ENCODE measurements at places on chromosomes 11 and 22.

GRCh38 chr11:79400206-79400605, 40.6 kb downstream of the TENM4 start:
- DNase-seq, result no peak

GRCh38 chr11:118109231-118109630, 22.5 kb upstream of the SMIM35 start:
- no peak for DNase-seq

DNA sequence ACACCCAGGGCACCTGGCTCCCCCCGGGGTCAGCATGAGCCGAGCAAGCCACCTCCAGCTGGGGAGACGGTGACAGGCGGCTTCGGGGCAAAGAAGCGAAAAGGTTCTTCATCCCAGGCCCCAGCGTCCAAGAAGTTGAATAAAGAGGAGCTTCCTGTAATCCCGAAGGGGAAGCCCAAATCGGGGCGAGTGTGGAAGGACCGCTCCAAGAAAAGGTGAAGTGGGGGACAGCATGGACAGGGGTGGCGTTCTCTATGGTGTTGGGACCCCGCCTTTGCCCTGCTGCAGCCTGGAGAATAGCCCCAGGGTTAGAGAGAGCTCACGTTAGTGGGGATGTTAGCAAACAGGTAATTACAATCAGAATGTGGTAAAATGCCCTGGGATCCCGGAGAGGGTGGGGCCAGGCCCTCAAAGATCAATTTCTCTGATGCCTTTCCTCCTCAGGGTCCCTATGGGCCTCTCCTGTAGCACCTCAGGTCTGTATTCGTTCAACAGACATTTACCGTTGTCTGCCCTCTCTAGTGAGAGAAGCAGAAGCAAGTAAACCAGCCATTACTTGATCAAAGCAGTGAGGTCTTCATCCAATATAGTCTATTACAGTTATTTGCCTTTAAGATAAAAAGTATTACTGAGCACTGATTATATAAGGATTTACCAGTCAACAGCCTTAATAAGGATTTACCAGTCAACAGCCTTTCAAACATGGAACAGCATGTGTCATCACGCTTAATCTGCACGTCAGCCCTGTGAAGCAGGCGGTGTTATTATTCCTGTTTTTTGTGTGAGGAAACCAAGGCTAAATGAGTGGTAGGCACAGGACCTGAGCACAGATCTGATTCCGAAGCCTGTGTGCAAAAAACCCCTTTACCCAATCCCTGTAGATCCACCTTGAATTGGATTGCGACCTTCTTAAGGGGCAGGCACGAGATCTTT, 1.0 kb downstream of the CCDC86 start:
- DNase-seq, result no peak

GRCh38 chr11:611001-611996, 4.5 kb downstream of the IRF7 start:
- DNase-seq, result no peak

DNA sequence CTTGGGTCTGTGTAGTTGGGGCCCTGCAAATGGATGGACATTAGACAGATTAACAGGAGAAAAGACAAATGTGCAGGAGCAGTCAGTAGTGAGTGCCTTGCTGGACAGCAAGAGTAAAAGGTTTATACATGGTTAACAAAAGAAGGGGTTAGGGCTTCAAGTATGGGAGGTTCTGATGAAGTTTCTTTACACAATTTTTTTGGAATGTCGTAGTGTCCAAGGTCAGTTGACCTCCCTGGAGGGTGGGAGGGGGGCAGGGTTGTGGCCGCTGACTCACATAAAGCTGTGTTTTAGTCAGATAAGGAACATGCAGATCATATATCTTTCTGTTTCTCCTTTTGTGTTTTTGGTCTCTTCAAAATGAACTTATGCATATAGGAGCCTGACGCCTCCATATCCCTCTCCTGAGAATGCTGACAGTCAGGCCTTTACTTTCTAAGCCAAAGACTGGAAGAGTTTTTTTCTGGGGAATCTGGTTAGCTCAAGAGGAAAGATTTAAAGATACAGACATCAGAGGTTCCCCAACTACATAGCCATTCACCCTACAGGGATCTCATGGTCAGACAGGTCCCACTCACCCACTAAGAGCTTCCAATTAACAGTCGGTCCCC, 134.3 kb downstream of the NECTIN1 start:
- DNase-seq, result no peak

DNA sequence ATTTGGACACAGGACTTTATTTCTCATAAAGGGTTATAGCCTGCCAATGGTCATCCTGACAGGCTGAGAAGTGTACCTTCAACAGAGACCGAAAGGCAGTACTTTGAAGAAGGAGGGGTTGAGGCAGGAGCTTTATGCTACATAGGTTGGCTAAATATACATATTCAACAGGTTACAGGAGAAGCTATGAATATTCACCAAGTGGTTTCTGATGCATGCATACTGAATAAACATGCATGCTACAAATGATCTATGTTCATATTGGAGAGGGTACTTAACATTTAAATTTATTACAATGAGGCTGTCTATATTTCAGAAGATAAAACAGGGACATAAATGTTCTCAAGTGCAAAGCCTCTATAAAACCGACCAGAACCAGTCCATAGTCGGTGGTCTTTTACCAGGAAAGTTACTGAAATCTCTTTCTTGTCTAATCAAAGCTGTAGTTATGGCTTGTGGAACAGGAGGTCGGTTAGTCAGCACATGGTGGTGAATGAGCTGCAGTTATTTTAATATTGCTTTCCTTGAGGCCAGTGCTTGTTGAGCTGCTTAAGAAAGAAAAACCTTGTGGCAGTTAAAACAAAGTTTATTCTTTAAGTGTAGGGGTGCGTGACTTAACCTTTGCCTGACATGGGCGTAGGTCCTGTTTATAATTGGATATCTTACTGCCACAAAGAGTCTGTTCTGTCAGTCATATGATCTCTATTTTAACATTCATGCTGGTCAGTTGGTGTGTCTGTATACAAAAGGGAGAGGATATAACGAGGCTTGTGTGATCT, 19.5 kb downstream of the CNTF start:
- no peak for DNase-seq

GRCh38 chr11:124170801-124171586, 12.2 kb upstream of the OR10D3 start:
- DNase-seq, result no peak

DNA sequence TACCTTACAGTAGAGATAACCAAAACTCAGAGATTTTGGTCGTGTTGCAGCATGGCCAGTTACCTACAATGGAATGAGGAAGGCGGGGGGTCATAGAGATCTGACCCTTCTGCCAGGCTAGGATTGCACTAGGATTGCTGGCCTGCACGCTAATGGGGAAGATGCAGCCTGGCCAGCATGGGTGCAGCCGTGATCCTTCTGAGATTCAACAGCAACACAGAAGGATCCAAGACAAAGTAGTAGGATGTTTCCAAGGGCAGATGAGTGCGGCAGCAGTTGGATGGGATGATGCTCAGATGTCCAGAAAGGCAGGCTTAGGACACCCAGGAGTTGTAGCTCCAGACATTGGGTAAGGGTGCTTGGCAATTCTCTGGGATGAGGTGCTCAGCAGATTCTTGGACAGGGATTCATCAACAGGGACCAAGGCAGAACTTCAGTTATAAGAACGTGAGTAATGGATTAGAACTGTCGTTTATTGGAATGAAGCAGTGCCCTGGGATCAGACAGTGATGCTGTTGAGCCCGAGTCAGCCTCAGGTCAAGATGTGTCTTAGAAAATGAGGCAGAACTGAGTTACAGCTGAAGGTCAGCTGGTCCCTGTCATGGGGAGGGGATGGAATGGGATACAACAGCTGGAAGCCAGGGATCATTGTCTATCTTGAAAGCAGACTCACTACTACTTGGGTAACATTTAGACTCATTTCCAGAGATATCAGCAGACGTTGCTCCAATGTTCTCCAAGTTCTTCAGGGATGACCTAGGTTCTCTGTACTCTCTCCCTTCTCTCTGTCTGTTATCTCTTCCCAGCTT, 71.0 kb downstream of the PARVA start:
- DNase-seq, result no peak

DNA sequence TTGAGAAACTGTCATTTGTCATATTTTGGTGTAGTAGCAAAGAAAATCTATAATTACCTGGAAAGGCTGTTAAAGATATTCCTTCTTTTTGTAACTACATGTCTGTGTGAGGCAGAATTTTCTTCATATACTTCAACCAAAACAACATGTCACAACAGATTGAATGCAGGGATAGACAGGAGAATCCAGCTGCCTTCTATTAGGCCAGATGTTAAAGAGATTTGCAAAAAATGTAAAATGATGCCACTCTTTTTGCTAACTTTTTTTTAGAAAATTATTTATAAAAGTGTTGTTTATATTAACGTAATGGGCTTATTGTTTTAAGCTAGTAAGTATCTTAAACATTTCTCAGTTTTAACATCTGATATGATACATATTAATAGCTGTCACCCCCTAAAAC, 12.7 kb downstream of the DGKZ start:
- no peak for DNase-seq

- no peak for DNase-seq
Measured at GRCh38 chr11:66151273-66151672, 81.2 kb downstream of the PACS1 start.

DNA sequence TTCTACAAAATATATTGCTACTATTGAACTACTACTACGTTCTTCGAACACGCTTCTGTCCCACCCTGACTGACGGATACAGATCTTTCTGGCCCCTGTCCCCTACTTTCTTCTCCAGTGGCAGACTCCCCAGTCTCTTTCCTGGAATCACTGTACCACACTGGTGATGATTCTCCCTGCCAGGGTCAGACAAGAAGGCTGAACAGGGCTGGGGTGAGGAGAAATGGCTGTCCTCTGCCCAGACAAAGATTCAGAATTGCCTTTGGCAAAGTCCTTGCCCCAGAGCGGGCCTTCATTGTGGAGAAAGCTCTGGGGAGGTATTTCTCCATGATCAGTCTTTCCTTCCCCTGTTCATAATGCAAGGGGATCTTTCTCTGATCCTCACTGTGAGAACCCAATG, 1417.1 kb downstream of the BRD1 start:
- DNase-seq, result no peak

GRCh38 chr11:41040474-41040873, 419.0 kb downstream of the LRRC4C start:
- no peak for DNase-seq

DNA sequence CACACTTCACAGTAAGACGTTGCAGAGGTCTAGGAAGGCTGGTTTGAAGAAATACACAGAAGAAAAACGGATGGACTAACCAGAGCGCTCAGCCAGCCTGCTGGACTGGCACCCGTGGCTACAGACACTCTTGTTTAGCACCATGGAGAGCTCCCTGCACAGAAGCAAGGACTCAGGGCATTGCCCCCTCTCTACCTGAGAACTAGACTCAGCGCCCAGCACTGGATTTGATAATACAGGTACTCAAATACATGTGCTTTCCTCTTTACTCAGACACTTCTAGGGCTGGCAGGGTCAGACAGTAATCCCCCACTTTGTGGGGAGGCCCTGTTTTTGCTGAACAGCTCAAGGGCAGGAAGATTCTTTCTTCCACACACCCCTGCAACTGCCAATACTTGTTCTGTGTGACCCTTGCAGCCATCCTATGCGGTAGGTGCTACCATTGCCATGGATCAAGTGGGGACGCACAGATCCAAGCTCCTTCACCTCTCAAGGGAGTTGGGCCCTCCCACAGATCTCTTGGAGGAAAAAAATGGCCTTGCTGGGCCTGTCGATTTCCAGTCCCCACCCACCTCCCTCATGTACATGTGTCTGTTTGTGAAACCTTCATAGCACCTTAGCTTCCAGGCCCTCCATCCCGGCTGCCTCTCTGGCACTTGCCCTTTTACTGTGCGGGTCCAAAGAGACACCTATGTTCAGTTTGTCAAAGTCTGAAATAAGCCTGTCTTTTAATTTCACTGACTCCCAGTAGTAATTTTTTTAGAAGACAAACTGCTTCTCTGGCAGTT, 5.1 kb upstream of the P2RX6 start:
- no peak for DNase-seq

GRCh38 chr11:64121663-64122410, 44.1 kb downstream of the MACROD1 start:
- DNase-seq, result no peak

DNA sequence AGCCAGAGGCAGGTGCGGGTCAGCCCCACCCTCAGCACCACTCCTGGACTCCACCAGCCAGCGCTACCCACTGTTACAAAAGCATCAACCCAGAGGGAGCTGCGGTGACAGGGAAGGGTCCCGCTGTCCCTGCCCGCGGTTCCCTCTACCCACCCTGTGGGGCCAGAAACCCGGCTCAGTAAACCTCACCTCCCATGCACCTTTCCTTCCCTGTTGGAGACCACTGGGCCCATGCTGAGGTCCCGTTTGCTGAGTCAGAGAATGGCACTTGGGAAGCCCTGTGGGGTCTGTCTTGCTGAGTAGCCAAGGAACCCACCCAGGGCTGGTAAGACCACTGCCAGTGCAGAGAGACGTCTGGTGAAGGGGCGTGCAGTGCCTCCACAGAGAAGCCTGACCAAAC, 42.1 kb upstream of the MOB2 start:
- no peak for DNase-seq

All from activated CD4-positive, alpha-beta T cell treated with anti-CD3 and anti-CD28 coated beads, Interleukin-2, amount 50 U/mL, for 1 hour (primary cell).